Stimulated activated CD4-positive, alpha-beta T cell treated with anti-CD3 and anti-CD28 coated beads, TNF-alpha, amount 100 ng/mL, for 48 hours (primary cell): ENCODE measurements at places on chromosomes 5 and 9.

GRCh38 chr9:82457891-82458290 is 469.3 kb downstream of the SPATA31D1 start:
- no peak for DNase-seq

DNA sequence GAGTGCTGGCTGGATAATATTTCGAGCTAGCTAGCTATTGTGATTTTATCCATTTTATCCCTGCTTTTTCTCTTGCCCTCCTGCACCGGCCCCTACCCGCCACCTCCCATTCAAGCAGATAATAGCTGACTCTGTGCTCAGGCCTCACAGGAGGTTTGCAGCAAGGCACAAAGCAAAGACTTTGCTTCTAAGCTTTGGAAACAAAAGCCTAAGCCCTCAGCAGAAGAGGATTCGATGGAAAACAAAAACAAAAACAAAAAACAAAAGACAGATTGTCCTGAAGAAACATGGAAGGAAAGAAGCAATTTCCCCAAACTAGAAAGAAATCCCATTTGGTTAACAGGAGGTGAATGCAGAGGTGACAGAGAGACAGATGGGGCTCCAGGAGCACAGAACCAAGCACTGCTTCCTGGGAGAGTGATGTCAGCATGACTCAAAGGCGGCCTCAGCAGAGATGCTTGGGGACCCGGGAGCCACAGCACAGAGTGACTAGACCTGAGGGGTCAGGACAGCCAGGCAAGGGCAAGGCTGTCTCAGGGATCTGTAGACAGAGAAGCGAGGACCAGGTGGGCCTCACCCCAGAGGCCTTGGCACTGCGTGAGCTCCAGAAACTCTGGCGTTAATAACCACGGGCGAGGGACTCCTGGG is 28.4 kb downstream of the MTX3 start:
- peak; percentile 49 for DNase-seq

DNA sequence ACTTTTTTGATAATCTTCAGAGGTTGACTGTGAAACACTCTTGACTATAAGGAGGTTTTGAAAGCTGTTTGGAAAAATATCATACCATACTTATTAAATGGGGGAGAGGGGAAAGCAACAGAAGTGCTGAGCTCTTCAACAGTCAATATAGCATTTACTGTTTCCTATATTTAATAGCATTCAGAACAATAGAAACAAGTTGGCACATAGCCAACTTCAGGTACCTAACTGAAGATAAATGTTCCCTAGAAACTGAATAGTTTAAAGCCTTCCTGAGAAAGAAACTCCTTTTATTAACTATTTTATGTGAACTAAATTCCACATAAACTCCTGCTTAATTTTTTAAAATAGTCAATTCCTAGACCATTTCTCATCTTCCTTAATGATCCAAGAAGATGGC is 26.3 kb downstream of the SLC31A1 start:
- no peak for DNase-seq

- no peak for DNase-seq
These were observed 51.8 kb upstream of the HMHB1 start for GRCh38 chr5:143760131-143760505.
